ENCODE measurements at places on chromosomes 1 and 21.
A peak's percentile ranks its signal among the peaks of the same experiment; 100 is the strongest.

DNA sequence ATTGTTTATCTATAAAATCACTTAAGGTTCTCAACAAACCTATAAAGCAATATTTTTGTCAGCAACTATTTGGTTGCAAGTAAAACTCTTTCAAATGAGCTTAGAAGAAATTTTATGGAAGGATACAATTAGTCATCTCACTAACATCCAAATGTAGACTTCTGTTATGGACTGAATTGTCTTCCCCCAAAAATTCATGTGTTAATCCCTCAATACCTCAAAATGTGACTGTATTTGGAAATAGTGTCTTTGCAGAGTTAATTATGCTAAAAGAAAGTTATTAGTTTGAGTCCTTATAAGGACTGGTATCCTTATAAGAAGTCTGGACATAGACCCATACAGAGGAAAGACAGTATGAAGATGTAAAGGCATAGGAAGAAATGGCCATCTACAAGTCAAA is 357.8 kb upstream of the PRMT6 start:
- no peaks in the 10 kb centered on the region for H3K27me3 ChIP-seq
- H3K4me3 ChIP-seq: no peak overlapping the region
- no peaks in the 10 kb centered on the region for H3K4me1 ChIP-seq
- H3K27ac ChIP-seq: no peak overlapping the region
- H3K36me3 ChIP-seq: no peaks in the 10 kb centered on the region

GRCh38 chr1:14627608-14628489 is 29.4 kb downstream of the KAZN start:
- H3K4me3 ChIP-seq: no peak overlapping the region
- no peaks in the 10 kb centered on the region for H3K4me1 ChIP-seq
- H3K27me3 ChIP-seq: no peaks in the 10 kb centered on the region
- H3K36me3 ChIP-seq: no peaks in the 10 kb centered on the region

GRCh38 chr21:30329203-30329875 is 8.2 kb downstream of the KRTAP27-1 start:
- H3K27ac ChIP-seq: no peak overlapping the region
- no peaks in the 10 kb centered on the region for H3K36me3 ChIP-seq
- no peak overlapping the region for H3K4me3 ChIP-seq
- H3K4me1 ChIP-seq: no peaks in the 10 kb centered on the region

DNA sequence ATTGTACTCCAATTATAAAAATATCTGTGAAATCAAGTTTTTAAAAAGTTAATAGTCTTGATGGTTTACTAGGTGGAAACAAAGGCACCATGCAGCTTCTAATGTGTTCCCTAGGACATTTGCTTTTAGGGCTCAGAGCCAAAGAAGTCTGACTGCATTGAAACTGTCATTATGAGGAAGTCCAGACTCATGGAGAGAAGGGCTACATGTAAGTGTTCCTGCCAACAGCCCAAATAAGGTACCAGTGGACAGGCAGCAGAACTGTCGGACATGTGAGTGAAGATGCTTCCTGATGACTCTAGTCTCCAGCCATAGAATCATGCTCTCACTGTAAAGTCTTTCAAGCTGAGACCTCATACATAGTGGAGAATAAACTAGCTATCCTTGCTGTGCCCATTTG is 287.6 kb downstream of the AKT3 start:
- H3K4me1 ChIP-seq: no peaks in the 10 kb centered on the region
- DNase-seq: no peak
- no peak overlapping the region for H3K4me3 ChIP-seq
- no peaks in the 10 kb centered on the region for H3K27me3 ChIP-seq

DNA sequence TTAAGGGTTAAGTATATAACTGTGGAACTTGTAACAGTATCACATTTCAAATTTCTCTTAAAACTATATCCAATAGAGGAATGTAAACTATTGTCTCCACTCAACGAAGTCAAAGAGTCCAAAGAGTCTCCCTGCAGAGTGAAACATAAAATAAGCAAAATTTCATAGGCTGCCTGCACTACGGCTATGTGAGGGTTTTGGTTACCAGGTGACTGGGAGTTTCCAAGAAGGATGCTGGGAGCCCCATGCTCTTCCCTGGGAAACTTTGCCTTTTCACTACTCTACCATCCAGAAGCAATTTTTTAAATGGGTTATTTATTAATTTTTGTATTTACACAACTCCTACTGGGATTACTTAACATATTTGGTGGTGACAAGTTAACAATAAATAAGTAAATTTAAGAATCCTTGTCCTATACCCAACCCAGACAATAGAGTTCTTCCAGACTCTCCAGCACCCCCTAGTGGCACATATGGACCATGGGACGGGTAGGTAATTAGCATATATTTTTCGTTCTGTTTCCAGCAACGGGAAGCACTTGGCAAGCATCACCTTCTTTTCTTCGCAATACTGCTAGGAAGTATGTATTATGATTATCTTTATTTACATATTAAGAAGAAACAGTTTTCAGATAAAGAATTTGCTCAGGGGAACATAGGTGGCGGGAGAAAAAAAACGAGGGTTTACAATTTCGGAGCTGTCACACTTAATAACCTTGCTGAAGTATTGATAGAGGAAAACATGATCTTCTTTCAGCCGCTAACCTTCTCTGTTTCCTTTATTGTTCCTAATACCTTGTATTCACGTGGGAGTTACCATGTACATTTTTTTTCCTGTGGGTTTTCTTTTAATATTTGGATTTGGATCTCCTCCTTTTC is 3.5 kb downstream of the FMO2 start:
- no peaks in the 10 kb centered on the region for H3K36me3 ChIP-seq
- no peaks in the 10 kb centered on the region for H3K27me3 ChIP-seq
- H3K27ac ChIP-seq: no peak overlapping the region
- no peaks in the 10 kb centered on the region for H3K4me1 ChIP-seq

DNA sequence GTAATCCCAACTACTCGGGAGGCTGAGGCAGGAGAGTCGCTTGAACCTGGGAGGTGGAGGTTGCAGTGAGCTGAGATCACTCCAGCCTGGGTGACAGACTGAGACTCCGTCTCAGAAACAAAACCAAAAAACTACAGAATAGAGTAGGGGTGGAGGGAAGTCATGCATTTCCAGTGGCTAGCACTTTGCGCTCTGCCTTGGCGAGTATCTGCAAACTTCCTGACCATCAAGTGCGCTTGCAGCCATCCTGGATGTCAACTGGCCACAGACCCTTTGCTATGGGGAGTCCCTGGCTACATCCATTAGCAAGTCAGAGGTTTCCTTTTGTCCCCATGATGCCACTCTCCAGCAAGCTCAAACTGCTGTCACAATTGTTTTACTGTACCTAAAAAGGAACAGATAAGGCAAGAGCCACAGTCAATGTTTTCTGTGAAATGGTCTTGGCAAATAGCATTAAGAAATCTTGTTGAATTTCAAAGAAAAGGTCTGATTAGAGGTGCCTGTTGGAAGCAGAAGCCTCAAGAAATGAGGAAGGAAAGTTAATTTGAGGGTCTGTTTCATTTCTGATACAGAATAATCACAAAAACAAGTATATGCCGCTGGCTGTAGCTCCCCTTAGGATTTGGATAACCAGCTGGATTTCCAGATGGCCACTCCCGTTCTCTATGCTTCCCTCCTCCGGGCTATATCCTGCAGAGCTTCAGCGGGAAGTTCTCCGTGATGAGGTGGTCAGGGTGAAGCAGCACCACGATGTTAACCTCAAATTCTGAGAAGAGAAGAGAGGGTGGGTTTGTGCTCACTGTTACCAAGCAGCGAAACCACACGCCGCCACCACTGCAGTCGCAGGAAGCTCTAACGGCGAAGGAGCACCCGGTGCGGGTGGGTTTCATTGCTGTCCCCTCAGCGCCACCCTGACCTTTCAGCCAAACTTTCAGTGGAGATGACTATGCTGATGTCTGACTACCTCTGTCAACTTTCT is 42.0 kb downstream of the VPS26C start:
- no peak overlapping the region for H3K4me3 ChIP-seq
- H3K4me1 ChIP-seq: peaks cover 9% of the 10 kb centered on the region
- DNase-seq: no peak
- no peaks in the 10 kb centered on the region for H3K27me3 ChIP-seq

- peaks cover 93% of the 10 kb centered on the region for H3K27me3 ChIP-seq
- H3K36me3 ChIP-seq: no peaks in the 10 kb centered on the region
- H3K4me1 ChIP-seq: no peaks in the 10 kb centered on the region
- DNase-seq: no peak
- H3K27ac ChIP-seq: no peak overlapping the region
These were observed 302.8 kb downstream of the MATN1 start for GRCh38 chr1:30420519-30421050.

GRCh38 chr1:187985145-187985896 is 1156.6 kb downstream of the PLA2G4A start:
- H3K36me3 ChIP-seq: no peaks in the 10 kb centered on the region
- no peak overlapping the region for H3K4me3 ChIP-seq
- H3K4me1 ChIP-seq: no peaks in the 10 kb centered on the region
- H3K27me3 ChIP-seq: no peaks in the 10 kb centered on the region
- H3K27ac ChIP-seq: no peak overlapping the region

DNA sequence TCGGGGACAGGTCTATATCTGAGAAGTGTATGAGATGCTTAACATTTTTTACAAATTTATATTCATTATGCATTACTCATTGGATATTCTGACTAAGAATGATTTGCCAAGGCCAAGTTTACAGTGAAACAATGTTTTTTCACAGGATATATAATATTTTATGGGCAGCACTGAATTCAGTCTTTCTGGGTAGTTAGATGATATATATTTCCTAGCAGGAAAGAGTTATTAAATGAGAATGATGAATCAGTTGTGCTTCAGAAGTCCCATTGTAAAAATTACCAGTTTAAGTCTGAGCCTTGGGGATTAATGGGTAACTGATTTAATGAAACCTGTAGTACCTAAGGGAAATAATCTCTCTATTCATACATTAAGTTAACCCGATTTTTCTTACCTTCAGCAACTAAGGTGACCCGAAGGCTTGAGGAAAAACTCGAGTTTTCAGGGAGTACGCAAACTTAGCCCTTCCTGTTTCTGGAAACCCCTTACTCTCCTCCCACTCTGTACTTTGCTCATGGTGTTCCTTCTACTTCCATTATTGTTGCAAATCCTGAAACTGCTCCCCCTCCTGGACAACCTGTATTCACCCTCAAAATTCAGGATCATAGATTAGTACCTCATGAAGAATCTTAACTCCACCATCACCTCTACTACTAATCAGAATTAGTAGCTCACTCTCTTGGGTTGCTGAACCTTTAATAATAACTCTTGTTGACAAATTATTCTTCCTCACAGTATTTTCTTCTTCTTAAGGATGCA is 135.1 kb downstream of the AK5 start:
- 0 out of 2 replicates have a peak, but pooled peaks cover 3% of the 10 kb centered on the region for H3K36me3 ChIP-seq
- H3K4me1 ChIP-seq: 0 out of 2 replicates have a peak, but pooled peaks cover 4% of the 10 kb centered on the region
- no peak for DNase-seq
- no peaks in the 10 kb centered on the region for H3K27me3 ChIP-seq
- H3K4me3 ChIP-seq: no peak overlapping the region
- no peak overlapping the region for H3K27ac ChIP-seq

DNA sequence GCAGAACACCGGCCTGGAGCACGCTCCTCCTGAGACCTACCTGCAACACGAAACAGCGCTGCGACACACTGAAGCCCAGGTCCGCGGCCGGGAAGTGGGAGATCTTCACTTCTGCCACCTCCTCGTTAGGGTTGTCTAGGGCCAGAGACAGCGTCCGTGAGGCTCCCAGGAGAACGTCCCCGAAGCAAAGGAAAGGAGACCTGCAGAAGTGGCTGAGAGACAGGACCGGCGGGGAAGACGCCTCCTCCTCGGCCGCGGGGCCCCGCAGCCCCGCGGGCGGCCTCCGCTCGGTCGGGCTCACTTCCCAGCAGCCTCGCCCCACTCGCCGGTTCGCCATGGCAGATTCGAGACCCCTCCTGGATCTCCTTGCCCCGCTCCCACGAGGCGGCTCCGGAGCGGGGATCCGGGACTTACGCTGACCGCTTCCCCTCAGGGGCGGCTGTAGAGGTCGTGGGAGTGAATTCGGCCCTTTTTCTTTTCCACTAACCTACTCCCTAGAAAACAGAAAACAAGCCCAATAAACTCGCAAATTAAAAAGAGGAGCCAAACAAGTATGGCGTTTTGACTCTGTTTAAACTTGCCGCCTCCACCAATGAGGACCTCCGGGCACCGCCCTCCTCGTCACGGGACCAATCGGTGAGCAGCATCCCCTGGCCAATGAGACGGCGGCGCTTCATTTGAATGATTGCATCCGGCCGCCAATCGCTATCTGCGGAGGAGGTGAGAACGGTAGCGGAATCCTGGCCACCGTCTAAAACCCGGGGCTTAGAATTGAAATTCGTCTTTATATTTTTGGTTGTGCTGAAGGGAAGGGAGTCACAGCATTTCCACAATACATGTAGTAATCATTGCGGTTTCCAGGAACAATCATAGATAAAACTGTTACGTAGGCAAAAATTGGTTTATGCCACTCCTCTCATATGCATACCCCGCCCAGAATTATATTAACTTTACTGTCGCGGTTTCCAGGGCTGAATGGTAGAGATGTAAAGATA is at the start of gene ASPM:
Gene ASPM (minus strand): TSS at position 569 of the 995 bp plus-strand sequence. CDS start 232 bp downstream, at position 337.
- H3K27me3 ChIP-seq: no peaks in the 10 kb centered on the region
- H3K36me3 ChIP-seq: peaks cover 4% of the 10 kb centered on the region
- H3K27ac ChIP-seq: peak within 1 kb of the TSS; percentile 68
- peaks cover 14% of the 10 kb centered on the region for H3K4me1 ChIP-seq
- peak within 1 kb of the TSS; percentile 88 for H3K4me3 ChIP-seq

- no peak overlapping the region for H3K4me3 ChIP-seq
- H3K4me1 ChIP-seq: no peaks in the 10 kb centered on the region
- peak; percentile 28 for DNase-seq
- peaks cover 83% of the 10 kb centered on the region for H3K27me3 ChIP-seq
These were observed 17.9 kb downstream of the TNFRSF25 start for GRCh38 chr1:6447818-6448748.

GRCh38 chr21:37699024-37699775 is 217.1 kb downstream of the KCNJ6 start:
- peaks cover 3% of the 10 kb centered on the region for H3K4me1 ChIP-seq
- H3K27me3 ChIP-seq: no peaks in the 10 kb centered on the region
- no peaks in the 10 kb centered on the region for H3K36me3 ChIP-seq
- H3K4me3 ChIP-seq: no peak overlapping the region
- DNase-seq: no peak

DNA sequence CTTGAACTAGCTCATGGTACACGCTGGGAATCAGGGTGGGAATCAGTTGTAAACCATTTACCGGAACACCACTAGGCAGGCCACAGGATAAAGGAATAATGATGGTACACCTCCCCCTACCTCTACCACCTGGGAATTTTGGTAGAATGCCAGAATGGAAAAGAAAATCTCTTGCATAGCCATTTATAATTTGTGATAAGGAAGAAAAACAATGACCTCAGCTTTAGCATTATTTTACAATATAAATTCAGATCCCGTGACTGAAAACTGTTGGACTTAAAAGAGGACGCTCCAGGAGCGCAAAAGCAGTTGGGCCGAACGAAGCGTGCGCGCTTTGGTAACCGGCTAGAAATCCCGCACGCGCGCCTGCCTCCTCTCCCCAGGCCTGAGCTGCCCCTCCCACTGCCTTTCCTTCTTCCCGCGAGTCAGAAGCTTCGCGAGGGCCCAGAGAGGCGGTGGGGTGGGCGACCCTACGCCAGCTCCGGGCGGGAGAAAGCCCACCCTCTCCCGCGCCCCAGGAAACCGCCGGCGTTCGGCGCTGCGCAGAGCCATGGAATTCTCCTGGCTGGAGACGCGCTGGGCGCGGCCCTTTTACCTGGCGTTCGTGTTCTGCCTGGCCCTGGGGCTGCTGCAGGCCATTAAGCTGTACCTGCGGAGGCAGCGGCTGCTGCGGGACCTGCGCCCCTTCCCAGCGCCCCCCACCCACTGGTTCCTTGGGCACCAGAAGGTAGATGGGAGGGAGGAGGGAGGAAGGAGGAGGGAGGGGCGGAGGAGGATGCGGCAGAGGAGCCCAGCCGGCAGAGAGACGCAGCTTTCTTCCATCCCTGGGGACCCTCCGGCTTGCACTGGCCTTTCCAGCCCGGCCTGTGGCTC is at the start of gene CYP4X1:
Gene CYP4X1 (plus strand): TSS at position 402 of the 873 bp plus-strand sequence. CDS start 149 bp downstream, at position 551.
- H3K4me3 ChIP-seq: no peak within 1 kb of the TSS
- DNase-seq: no peak
- no peak within 1 kb of the TSS for H3K27ac ChIP-seq
- H3K4me1 ChIP-seq: no peaks in the 10 kb centered on the region
